ENCODE measurements at places on chromosomes 6 and 20. TPM values are rescaled to one million over a fixed set of nuclear protein-coding genes. Genes with fewer than 3 reads are reported as not detected.

DNA sequence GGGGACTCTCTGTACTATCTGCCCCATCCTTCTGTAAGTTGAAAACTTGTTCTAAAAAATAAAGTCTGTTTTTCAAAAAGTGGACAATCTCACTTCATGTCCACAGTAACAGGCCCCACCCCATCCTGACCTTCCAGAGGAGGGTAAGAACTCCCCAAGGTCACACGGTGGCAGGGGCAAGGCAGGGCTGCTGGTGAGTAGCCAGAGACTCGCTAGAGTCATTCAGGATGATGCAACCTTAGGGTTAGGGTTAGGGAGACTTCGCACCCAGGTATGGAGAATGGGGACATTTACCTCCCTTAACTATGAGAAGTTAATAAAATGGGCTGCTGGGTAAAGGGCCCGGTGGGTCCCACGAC lies 15.4 kb downstream of the PEDS1 start:
- no peaks in the 10 kb centered on the region for H3K27me3 ChIP-seq
- no peak overlapping the region for H3K4me3 ChIP-seq
- no peak overlapping the region for H3K27ac ChIP-seq
- no peak for DNase-seq

GRCh38 chr6:150236544-150236943 lies 93.7 kb downstream of the PPP1R14C start:
- H3K27ac ChIP-seq, result no peak overlapping the region
- H3K4me1 ChIP-seq, result no peaks in the 10 kb centered on the region
- no peaks in the 10 kb centered on the region for H3K36me3 ChIP-seq
- H3K4me3 ChIP-seq, result no peak overlapping the region
- no peak for DNase-seq

GRCh38 chr6:122323361-122323760 lies 76.1 kb upstream of the HSF2 start:
- H3K4me1 ChIP-seq, result peaks cover 6% of the 10 kb centered on the region
- H3K27me3 ChIP-seq, result no peaks in the 10 kb centered on the region
- no peak for DNase-seq
- H3K4me3 ChIP-seq, result peak overlapping the region; percentile 86
- no peaks in the 10 kb centered on the region for H3K36me3 ChIP-seq

DNA sequence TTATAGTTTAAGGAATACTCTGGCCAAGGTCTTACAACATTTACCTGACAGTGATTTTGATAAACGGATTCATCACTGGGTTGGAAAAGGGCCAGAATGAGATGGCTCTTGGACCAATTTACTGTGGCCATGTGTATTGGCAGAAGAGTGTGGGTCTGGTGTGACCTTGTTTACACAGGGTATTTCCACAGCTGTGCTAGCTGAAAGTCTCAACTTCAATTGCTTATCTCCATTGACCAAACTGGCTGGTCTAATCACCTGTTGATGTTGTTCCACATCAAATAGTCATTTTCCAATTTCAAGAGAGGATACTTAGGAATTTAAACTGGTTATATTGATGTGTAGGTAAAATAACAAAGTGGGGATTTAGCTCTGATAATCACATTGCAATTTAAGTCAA lies 501.6 kb upstream of the MAP3K7 start:
- no peaks in the 10 kb centered on the region for H3K4me1 ChIP-seq
- no peaks in the 10 kb centered on the region for H3K27me3 ChIP-seq
- H3K4me3 ChIP-seq, result no peak overlapping the region
- DNase-seq, result no peak
- no peak overlapping the region for H3K27ac ChIP-seq

SPO11 gene
- not detected for total RNA-seq

DDO gene
- total RNA-seq, result not detected

EFCAB8 gene
- 1.2 TPM for total RNA-seq
